Myometrial cell (primary cell): ENCODE measurements at places on chromosomes 4 and X. TPM values are rescaled to one million over a fixed set of nuclear protein-coding genes. Genes with fewer than 3 reads are reported as not detected.

PABPC1L2B gene
- total RNA-seq, result not detected in 2 replicates

F11 gene
- not detected in 2 replicates for total RNA-seq

AFF2 gene
- total RNA-seq, result not detected in 2 replicates

LRCH2 gene
- 5.3 and 6.1 TPM in 2 replicates for total RNA-seq

PABPC4L gene
- total RNA-seq, result 0.53 and 0.86 TPM in 2 replicates

VBP1 gene
- total RNA-seq, result 64.0 and 84.7 TPM in 2 replicates

TEX28 gene
- not detected in 2 replicates for total RNA-seq

KANTR gene
- 3.2 and 3.5 TPM in 2 replicates for total RNA-seq

WNK3 gene
- 0.18 TPM in 1 of 2 replicates, not detected in the other for total RNA-seq

GPRIN3 gene
- under 0.01 and 0.35 TPM in 2 replicates for total RNA-seq

F8A2 gene
- total RNA-seq, result not detected in 2 replicates

USP26 gene
- not detected in 2 replicates for total RNA-seq

PAQR3 gene
- 13.8 and 20.7 TPM in 2 replicates for total RNA-seq

CAMK2D gene
- 37.2 and 42.7 TPM in 2 replicates for total RNA-seq

TRPC3 gene
- total RNA-seq, result 0.18 TPM in 1 of 2 replicates, not detected in the other

MGAT4D gene
- not detected in 2 replicates for total RNA-seq

GAGE13 gene
- not detected in 2 replicates for total RNA-seq

NAP1L2 gene
- total RNA-seq, result 3.5 and 6.3 TPM in 2 replicates

MAGIX gene
- total RNA-seq, result 1.4 and 6.3 TPM in 2 replicates

SYN1 gene
- total RNA-seq, result 0.18 and 0.29 TPM in 2 replicates

NWD2 gene
- total RNA-seq, result not detected in 2 replicates

NIPAL1 gene
- total RNA-seq, result 1.4 and 2.9 TPM in 2 replicates

REELD1 gene
- total RNA-seq, result not detected in 2 replicates

GPR78 gene
- total RNA-seq, result under 0.01 TPM in 1 of 2 replicates, not detected in the other

PRSS12 gene
- 1.1 and 2.3 TPM in 2 replicates for total RNA-seq

CPZ gene
- total RNA-seq, result 2.9 and 3.5 TPM in 2 replicates

MTMR8 gene
- not detected in 2 replicates for total RNA-seq

SSX1 gene
- not detected in 2 replicates for total RNA-seq

ETNPPL gene
- total RNA-seq, result not detected in 2 replicates

DTHD1 gene
- not detected in 2 replicates for total RNA-seq

DGKK gene
- total RNA-seq, result not detected in 2 replicates

TIMM8A gene
- 5.2 and 6.7 TPM in 2 replicates for total RNA-seq

PLCXD1 gene
- 6.7 and 7.2 TPM in 2 replicates for total RNA-seq

CXorf49 gene
- total RNA-seq, result not detected in 2 replicates

TMPRSS11F gene
- total RNA-seq, result not detected in 2 replicates

ODAPH gene
- total RNA-seq, result not detected in 2 replicates

WDFY3 gene
- 20.5 and 36.9 TPM in 2 replicates for total RNA-seq

FAM9B gene
- not detected in 2 replicates for total RNA-seq

SPANXB1 gene
- not detected in 2 replicates for total RNA-seq

ITIH6 gene
- not detected in 2 replicates for total RNA-seq

TMPRSS11D gene
- total RNA-seq, result not detected in 2 replicates

COL25A1 gene
- not detected in 2 replicates for total RNA-seq

PCYT1B gene
- under 0.01 and 0.18 TPM in 2 replicates for total RNA-seq

CXCL5 gene
- total RNA-seq, result 1.7 and 2.7 TPM in 2 replicates

BEX3 gene
- 264 and 317 TPM in 2 replicates for total RNA-seq

MSANTD1 gene
- not detected in 2 replicates for total RNA-seq

HSFX4 gene
- not detected in 2 replicates for total RNA-seq

AASDH gene
- total RNA-seq, result 6.6 and 14.7 TPM in 2 replicates

C1QTNF7 gene
- 0.58 and 0.89 TPM in 2 replicates for total RNA-seq

TMEM31 gene
- not detected in 2 replicates for total RNA-seq

CPE gene
- 0.58 and 1.2 TPM in 2 replicates for total RNA-seq

PABPC1L2A gene
- not detected in 2 replicates for total RNA-seq

BEND2 gene
- total RNA-seq, result not detected in 2 replicates

COL4A6 gene
- 26.1 and 30.6 TPM in 2 replicates for total RNA-seq

HMX1 gene
- total RNA-seq, result 0.58 TPM in 1 of 2 replicates, not detected in the other

RHOXF2 gene
- total RNA-seq, result not detected in 2 replicates

TMPRSS11E gene
- total RNA-seq, result not detected in 2 replicates

GSX2 gene
- total RNA-seq, result not detected in 2 replicates
